ENCODE measurements at places on chromosomes 2 and 18.

- no peak for DNase-seq
Observed at GRCh38 chr2:56001947-56002346, 78.4 kb upstream of the EFEMP1 start.

- peak; percentile 20 for DNase-seq
Observed at GRCh38 chr2:126748929-126749518, 93.1 kb downstream of the GYPC start.

GRCh38 chr18:46379323-46379950 is 275.3 kb downstream of the HAUS1 start:
- DNase-seq = no peak

- DNase-seq = no peak
Observed at GRCh38 chr2:210540900-210541289, 15.5 kb upstream of the CPS1 start.

DNA sequence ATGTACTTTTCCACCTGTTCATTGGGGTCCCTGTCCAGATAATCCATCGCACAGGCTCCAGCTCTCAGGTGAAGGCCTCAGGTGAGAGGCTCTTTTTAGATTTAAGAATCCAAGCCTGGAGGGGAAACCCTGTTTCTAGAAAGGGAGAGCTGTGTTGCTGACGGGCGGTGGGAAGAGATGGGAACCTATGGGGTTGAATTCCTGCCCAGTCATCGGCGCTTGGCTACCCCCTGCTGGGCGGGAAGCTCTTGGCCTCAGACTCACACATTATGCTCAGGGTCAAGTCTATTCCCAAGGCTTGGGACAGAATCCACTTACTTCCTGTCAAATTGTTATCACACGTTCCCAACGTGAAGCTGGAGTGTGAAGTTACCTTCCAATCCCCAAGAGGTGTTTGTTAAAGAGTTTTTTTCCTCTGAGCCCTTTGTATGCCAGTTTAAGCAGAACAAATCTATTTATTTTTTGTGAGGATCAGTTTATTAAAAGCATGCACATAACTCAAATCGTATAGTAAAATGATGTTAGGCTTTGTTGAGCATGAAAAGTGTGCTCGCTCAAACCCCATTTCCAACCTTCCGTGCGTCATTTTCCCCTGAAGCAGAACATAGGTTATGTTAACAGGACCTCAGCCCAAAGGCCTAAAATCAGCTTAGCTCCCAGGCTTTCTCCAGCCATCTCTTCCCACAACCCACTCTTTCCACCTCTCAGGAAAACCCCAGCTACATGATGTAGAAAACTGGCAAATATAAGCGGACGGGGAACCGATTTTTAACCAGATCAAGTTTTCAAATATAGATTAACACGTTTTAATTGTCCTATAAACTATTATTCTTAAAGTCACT is 181.7 kb upstream of the ETAA1 start:
- DNase-seq = no peak

- DNase-seq = no peak
Observed at GRCh38 chr2:70947556-70948184, 12.0 kb downstream of the ATP6V1B1 start.

- DNase-seq = peak; percentile 80
Observed at GRCh38 chr2:25419678-25420242, 78.0 kb upstream of the DNMT3A start.

DNA sequence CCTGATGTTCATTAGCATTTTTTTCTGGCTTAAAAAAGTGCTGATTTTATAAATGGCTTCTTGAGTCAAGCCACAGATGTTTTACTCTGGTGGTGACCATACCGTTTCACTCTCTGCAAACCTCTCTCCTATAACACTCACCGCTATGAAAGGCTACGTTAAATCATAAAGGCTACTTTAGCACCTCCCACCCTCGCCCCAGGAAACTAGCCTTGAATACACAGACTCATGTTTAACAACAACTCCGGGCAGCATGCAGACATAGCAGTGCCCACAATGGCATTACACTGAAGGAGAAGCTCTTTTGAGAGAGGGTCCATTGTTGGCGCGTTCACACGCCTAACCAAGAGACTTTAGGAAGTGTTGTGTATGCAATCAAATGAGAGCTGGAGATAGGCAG is 5.6 kb downstream of the MYT1L start:
- DNase-seq = no peak

DNA sequence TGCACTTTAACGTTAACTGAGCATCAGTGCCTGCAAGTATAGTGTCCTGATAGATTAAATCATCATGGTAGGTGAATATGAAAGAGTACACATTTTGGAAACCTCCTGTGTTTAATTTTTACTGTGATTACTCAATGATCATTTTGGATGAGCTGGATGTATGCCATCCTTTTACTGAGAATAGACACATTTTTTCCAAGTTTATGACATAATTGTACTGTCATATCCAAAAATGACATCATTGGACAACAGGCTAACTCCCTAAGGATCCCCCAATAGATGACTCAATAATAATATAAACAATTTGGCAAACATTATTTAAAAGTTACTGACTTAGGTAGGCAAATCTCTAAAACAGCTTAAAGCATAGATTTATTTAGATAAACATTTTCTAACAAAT is 410.8 kb upstream of the REG3G start:
- DNase-seq = no peak

DNA sequence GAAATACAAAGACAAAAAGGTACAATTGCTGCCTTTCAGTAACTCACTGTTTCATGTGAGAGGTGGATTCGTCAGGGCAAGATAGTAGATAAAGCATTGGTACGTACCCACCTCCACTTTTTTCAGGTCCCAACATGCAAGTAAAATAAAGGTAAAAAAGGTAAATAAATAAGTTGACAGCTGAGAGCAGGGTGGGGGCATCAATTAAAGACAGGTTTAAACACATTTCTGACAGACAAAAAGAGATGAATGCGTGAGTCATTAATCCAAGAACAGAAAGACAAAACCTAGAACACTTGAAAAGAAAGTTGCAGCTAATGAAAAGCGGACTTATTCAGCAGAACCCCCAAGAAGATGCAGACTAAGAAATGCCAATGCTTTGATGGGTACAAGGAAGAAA is 979.6 kb upstream of the CDH2 start:
- DNase-seq = no peak

DNA sequence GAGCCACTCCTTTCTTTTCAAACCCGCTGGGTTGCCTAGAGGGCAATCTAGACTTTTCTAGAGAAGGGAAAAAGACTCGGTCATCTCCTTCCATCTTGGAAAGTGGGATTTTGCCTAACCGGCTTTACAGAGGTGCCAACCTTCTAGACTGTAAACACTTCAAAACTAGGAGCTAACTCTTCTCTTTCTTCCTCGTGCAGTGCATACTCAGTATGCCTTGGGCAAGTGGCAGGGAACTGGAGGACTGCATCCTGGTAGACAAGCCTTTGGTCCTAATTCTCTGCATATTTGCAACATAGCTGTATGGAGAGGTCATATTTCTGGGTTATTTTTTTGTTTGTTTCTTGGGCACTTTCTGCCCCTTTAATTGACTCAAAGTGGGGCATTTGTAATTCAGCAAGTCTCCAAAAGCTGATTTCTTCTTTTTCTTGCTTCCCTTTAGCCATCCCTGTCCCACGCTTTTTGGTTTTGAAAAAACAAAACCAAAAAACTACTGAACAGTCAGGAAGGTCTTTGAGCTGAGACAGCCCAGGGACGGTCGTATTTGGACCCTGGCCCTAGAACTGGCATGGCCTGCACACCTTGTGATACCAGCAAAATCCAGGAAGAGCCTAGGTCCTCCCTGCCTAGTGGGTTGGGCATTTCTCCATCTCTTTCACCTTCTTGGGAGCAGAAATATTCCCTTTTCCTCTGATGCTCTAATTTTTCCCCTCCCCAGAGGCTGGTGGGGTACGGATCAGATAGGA is 5.8 kb upstream of the GATA6 start:
- no peak for DNase-seq

GRCh38 chr2:230974096-230974913 is 21.6 kb upstream of the SPATA3 start:
- DNase-seq = peak; percentile 83

GRCh38 chr2:172389685-172390339 is 37.6 kb upstream of the ITGA6 start:
- no peak for DNase-seq
